ENCODE measurements at places on chromosomes 6 and 20.

GRCh38 chr6:71727632-71728294 lies 158.6 kb upstream of the RIMS1 start:
- DNase-seq, result no peak

DNA sequence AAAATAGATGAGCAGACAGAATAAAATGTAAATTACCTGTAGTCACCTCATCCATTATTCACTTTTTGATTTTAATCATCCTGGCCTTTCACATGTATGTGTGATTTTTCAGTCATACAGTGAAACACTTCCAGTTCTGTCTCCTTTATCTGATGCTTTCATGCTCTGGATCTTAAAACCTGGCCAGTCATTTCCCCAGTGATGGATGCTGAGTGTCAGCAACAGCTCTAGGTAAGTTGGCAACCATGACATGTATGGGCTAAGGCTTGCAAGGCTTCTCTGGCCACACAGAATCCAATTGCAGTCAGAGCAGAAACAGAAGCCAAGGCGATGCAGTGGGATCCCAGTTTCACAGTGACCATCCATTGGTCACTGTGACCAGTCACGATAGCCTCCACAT lies 35.8 kb downstream of the FBXO9 start:
- no peak for DNase-seq

DNA sequence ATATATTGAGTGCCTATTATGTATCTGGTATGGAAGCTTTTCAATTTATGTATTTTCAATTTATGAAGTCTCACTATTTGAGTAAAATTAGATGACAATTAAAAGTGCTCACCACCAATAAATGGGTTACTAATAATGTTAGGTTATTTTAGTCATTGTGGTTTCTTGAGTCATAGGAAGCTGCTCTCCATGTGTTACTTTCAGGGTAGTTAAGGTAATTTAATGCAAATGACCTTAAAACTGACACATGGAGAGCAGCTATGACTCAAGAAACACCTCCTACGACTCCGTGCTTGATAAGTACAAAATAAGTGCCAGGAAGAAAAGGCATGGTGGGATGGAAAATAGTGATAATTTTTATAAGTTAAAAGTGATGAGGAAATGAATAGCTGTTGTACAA lies 16.5 kb upstream of the TINAG start:
- no peak for DNase-seq

GRCh38 chr6:32622545-32623401 lies 14.4 kb upstream of the HLA-DQA1 start:
- no peak for DNase-seq

- no peak for DNase-seq
These were observed 55.0 kb upstream of the TCF21 start for GRCh38 chr6:133833949-133834359.

Measured in stimulated activated CD4-positive, alpha-beta T cell treated with anti-CD3 and anti-CD28 coated beads, TNF-alpha, amount 100 ng/mL, for 48 hours (primary cell).